Muscle of leg (tissue), 16 donors: ENCODE measurements at places on chromosomes 6 and 20. TPM values are rescaled to one million over a fixed set of nuclear protein-coding genes. Genes with fewer than 3 reads are reported as not detected.
A peak's percentile ranks its signal among the peaks of the same experiment; 100 is the strongest.

- peak; percentile 49 for DNase-seq
- no peaks in the 10 kb centered on the region for H3K4me1 ChIP-seq
- H3K4me3 ChIP-seq: no peak overlapping the region
Measured at GRCh38 chr6:116217069-116217468, 36.8 kb downstream of the TSPYL4 start.

DNA sequence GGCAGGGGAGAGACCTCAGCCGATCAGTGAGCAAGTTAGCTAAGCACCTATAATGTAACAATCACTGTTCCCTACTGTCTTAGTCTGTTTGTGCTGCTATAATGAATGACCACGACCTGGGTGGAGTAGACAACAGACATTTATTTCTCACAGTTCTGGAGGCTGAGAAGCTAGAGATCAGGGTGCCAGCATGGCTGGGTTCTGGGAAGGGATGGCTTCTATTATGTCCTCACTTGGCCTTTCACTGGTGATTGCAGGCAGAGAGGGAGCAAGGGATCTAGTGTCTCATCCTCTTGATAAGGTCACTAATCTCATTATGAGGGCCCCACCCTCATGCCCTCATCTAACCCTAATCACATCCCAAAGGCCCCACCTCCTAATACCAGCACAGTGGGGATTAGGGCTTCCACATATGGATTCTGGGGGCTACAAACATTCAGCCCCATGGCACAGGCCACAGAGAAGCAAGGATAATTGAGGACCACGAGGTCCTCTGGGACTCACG is 162.5 kb downstream of the CD83 start:
- H3K4me3 ChIP-seq: no peak overlapping the region
- H3K36me3 ChIP-seq: no peaks in the 10 kb centered on the region
- peaks cover 18% of the 10 kb centered on the region for H3K4me1 ChIP-seq
- DNase-seq: no peak
- H3K27me3 ChIP-seq: peaks cover 3% of the 10 kb centered on the region

DNA sequence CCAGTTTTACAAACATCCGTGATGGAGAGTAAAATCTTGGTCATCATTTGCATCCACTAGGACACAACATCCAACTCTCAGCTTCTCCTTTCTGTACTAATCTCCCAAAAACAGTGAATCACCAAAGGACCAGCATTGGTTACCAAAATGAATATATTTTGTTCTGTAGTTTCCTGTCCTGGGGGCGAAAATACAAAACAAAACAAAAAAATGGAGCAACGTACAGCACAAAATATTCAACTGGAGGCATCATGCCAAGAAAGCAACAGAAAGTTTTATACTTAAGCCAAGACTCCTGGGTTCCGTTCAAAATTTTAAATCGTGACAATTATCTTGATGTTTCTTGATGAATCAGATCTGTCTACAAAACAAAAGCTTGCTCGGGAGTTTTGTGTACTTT is 126.6 kb upstream of the CCDC28A start:
- no peaks in the 10 kb centered on the region for H3K36me3 ChIP-seq
- H3K4me1 ChIP-seq: no peaks in the 10 kb centered on the region
- H3K27me3 ChIP-seq: no peaks in the 10 kb centered on the region
- peak; percentile 79 for DNase-seq
- H3K27ac ChIP-seq: no peak overlapping the region

GRCh38 chr6:52543729-52544601 is 32.9 kb downstream of the TRAM2 start:
- peak overlapping the region; percentile 25 for H3K27ac ChIP-seq
- no peaks in the 10 kb centered on the region for H3K27me3 ChIP-seq
- peaks cover 31% of the 10 kb centered on the region for H3K4me1 ChIP-seq
- no peak for DNase-seq
- peaks cover 6% of the 10 kb centered on the region for H3K36me3 ChIP-seq

DNA sequence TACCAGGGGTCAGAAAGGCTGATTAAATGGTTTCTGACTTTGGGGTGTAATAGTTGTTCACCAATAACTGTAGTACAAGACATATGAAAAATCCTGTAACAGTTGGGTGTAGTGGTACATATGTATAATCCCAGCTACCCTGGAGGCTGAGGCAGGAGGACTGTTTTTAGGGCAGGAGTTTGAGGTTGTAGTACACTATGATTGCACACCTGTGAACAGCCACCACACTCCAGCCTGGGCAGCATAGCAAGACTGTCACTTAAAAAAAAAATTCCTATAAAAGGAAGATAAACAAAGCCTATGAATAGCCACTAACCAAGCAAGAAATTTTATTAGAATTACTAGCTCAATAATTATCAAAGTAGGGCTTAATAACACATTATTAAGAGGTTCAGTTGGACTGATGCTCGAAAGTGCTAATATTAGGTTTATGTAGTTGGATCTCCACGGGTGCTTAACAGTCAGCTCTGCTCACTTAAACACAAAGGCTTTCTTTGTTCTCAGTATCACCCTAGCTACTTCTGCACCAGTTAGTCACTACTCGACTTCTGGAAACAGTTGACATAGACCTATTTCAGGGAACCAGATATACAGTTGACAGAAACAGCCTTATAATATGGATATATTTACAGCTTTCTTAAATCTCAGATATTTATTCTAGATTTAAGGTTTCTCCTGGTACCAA is 113.0 kb downstream of the MTFR2 start:
- no peaks in the 10 kb centered on the region for H3K4me1 ChIP-seq
- no peak overlapping the region for H3K4me3 ChIP-seq
- H3K27ac ChIP-seq: no peak overlapping the region
- peak; percentile 27 for DNase-seq

- no peak overlapping the region for H3K4me3 ChIP-seq
- DNase-seq: peak; percentile 22
- no peaks in the 10 kb centered on the region for H3K36me3 ChIP-seq
- no peak overlapping the region for H3K27ac ChIP-seq
- H3K27me3 ChIP-seq: peaks cover 14% of the 10 kb centered on the region
Measured at GRCh38 chr20:48405909-48406308, 421.9 kb downstream of the PREX1 start.

DNA sequence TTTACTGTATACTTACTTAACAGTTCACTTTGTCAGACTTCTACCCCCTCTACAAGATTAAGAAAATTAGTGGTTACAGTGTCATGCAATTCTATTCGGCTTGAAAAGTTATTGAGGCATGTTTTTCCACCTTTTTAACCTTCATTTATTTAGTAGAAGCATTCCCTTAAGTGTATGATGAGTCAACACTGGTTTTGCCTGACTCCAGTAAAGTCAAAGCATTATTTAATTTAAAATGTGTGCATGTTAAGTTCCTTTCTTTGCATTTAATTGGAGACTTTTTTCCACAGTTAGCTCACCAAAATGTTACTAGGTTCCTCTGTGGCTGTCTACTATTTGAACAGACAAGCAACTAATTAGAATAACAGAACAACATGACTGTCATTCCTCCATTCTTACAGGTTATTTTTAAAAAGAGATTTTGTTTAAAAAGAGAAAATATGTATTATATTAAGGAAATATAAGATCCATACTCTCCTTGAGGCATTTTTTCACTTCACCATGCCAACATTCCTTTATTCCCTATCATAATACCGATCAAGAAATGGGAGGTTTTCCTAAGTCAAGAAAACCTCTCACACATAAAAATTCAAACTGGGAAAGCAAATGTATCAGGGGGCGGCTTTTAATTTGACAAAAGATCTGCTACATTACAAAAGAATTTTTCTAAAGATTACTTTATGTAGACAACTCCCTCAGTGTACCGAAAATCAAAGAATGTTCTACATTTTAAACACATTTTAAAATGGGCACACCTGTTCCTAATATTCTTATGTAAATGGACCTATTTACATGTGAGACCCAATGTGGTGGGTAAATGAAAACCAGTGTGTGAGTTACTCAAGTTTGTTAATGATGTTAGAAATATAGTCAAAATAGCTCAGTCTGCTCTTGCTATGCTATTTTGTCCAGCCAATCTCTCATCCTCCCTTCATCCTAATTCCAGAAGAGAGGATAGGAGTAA is 361.2 kb downstream of the UTRN start:
- H3K4me1 ChIP-seq: no peaks in the 10 kb centered on the region
- H3K36me3 ChIP-seq: peaks cover 2% of the 10 kb centered on the region
- peak; percentile 28 for DNase-seq
- H3K27me3 ChIP-seq: no peaks in the 10 kb centered on the region
- H3K4me3 ChIP-seq: no peak overlapping the region
- H3K27ac ChIP-seq: no peak overlapping the region

- no peak overlapping the region for H3K4me3 ChIP-seq
- no peak for DNase-seq
- no peak overlapping the region for H3K27ac ChIP-seq
- H3K27me3 ChIP-seq: peaks cover 8% of the 10 kb centered on the region
- no peaks in the 10 kb centered on the region for H3K36me3 ChIP-seq
Measured at GRCh38 chr20:57814529-57814928, 104.7 kb upstream of the PMEPA1 start.

GRCh38 chr6:145734486-145735355 is 599 bp downstream of the EPM2A start:
- H3K27ac ChIP-seq: peak overlapping the region; percentile 98
- DNase-seq: peak; percentile 95
- peak overlapping the region; percentile 63 for H3K4me3 ChIP-seq
- H3K27me3 ChIP-seq: no peaks in the 10 kb centered on the region
- H3K4me1 ChIP-seq: peaks cover 5% of the 10 kb centered on the region
- no peaks in the 10 kb centered on the region for H3K36me3 ChIP-seq

GRCh38 chr6:43292763-43293318 is 5.2 kb upstream of the SLC22A7 start:
- no peaks in the 10 kb centered on the region for H3K36me3 ChIP-seq
- H3K27ac ChIP-seq: no peak overlapping the region
- no peak for DNase-seq
- H3K4me3 ChIP-seq: no peak overlapping the region
- no peaks in the 10 kb centered on the region for H3K4me1 ChIP-seq
- peaks cover 3% of the 10 kb centered on the region for H3K27me3 ChIP-seq

GRCh38 chr20:56981301-56981700 is 285.1 kb downstream of the BMP7 start:
- no peak overlapping the region for H3K4me3 ChIP-seq
- no peaks in the 10 kb centered on the region for H3K4me1 ChIP-seq
- H3K36me3 ChIP-seq: no peaks in the 10 kb centered on the region
- H3K27ac ChIP-seq: no peak overlapping the region

GRCh38 chr6:44278774-44279697 is 8.8 kb downstream of the TMEM151B start:
- no peak overlapping the region for H3K4me3 ChIP-seq
- H3K36me3 ChIP-seq: no peaks in the 10 kb centered on the region
- DNase-seq: no peak
- peaks cover 9% of the 10 kb centered on the region for H3K4me1 ChIP-seq

DNA sequence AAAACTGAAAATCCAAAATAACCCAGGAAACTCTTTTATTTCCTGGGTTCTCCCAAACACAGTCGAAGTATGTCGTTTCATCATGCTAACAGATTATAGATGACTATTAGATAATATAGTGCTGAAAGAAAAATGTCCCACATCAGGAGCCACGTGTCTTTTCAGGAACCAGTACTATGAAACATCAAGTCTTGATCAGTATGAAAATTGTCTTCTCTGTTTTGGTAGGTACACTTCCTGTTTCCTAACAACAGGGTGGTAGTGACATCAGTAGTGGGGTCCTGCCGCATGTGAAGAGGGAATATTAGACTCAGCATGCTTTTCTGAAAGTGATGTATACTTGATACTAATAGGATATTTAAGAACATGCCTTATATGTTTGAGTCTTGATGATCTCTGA is 136.7 kb downstream of the HIVEP1 start:
- no peak for DNase-seq
- H3K4me1 ChIP-seq: no peaks in the 10 kb centered on the region
- no peak overlapping the region for H3K27ac ChIP-seq
- H3K27me3 ChIP-seq: no peaks in the 10 kb centered on the region
- H3K36me3 ChIP-seq: peaks cover 6% of the 10 kb centered on the region
- no peak overlapping the region for H3K4me3 ChIP-seq

- H3K27ac ChIP-seq: no peak overlapping the region
- no peak overlapping the region for H3K4me3 ChIP-seq
- H3K36me3 ChIP-seq: peaks cover 28% of the 10 kb centered on the region
- H3K27me3 ChIP-seq: no peaks in the 10 kb centered on the region
- no peak for DNase-seq
- H3K4me1 ChIP-seq: peaks cover 14% of the 10 kb centered on the region
Measured at GRCh38 chr6:105331927-105332326, 71.0 kb downstream of the PREP start.

- no peaks in the 10 kb centered on the region for H3K4me1 ChIP-seq
- DNase-seq: no peak
- H3K4me3 ChIP-seq: no peak overlapping the region
- no peak overlapping the region for H3K27ac ChIP-seq
- no peaks in the 10 kb centered on the region for H3K36me3 ChIP-seq
Measured at GRCh38 chr6:117395164-117395563, 30.6 kb downstream of the ROS1 start.

DNA sequence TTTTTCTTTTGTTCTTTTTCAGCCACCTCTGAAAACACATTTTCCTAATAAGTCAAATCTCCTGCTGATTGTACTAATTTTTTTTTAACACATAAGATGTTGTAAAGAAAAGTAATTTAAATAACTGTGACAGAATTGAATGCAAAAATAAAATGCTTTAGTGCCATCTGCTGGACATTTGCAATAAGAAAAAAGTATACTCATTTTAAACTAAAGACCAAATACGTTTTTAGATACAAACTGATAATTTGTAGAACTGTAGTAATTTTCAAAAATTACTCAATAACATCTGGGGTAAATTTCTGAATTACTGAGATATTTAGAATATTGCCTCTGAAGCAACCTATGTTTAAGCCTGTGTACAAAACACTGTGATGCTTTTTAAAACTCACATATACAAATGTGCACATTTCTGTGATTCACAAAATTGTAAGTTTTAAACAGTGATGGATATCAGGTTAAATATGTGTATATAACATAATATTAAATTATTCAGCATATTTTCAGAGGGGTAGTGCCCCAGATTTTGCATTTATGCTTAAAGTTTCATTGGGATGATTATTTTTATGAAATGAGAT is 198.7 kb downstream of the RIMS1 start:
- DNase-seq: peak; percentile 40
- H3K27ac ChIP-seq: no peak overlapping the region
- H3K4me1 ChIP-seq: no peaks in the 10 kb centered on the region
- no peaks in the 10 kb centered on the region for H3K27me3 ChIP-seq
- H3K36me3 ChIP-seq: no peaks in the 10 kb centered on the region

GRCh38 chr20:36865861-36866149 is 10.1 kb upstream of the TLDC2 start:
- H3K27me3 ChIP-seq: peaks cover 3% of the 10 kb centered on the region
- H3K4me3 ChIP-seq: no peak overlapping the region
- no peak for DNase-seq
- no peak overlapping the region for H3K27ac ChIP-seq
- H3K36me3 ChIP-seq: peaks cover 9% of the 10 kb centered on the region
- H3K4me1 ChIP-seq: peaks cover 24% of the 10 kb centered on the region

- H3K27me3 ChIP-seq: no peaks in the 10 kb centered on the region
- no peak for DNase-seq
- no peak overlapping the region for H3K27ac ChIP-seq
- H3K4me1 ChIP-seq: peaks cover 21% of the 10 kb centered on the region
- peaks cover 3% of the 10 kb centered on the region for H3K36me3 ChIP-seq
- H3K4me3 ChIP-seq: no peak overlapping the region
Measured at GRCh38 chr20:44125332-44126127, 61.5 kb downstream of the JPH2 start.

The SERAC1 gene
- total RNA-seq: 5.4 TPM

The GPLD1 gene
- 2.7 TPM for total RNA-seq

The PHACTR1 gene
- 4.3 TPM for total RNA-seq

The ID4 gene
- total RNA-seq: 4.6 TPM

The LRRC1 gene
- total RNA-seq: 6.7 TPM
